Smooth muscle cell of the umbilical artery (primary cell): ENCODE measurements at places on chromosomes 3 and 15. TPM values are rescaled to one million over a fixed set of nuclear protein-coding genes. Genes with fewer than 3 reads are reported as not detected.

Gene C2CD4B
- not detected in 2 replicates for total RNA-seq

Gene CKMT1A
- not detected in 2 replicates for total RNA-seq

Gene THPO
- not detected in 2 replicates for total RNA-seq

Gene LINGO1
- not detected in 2 replicates for total RNA-seq

Gene THAP10
- 0.89 and 2.4 TPM in 2 replicates for total RNA-seq

Gene ZNF860
- total RNA-seq = 0.28 and 0.59 TPM in 2 replicates

Gene TRA2B
- total RNA-seq = 139 and 153 TPM in 2 replicates
